Natural killer cell (primary cell): ENCODE measurements at places on chromosomes 2 and 18.
A peak's percentile ranks its signal among the peaks of the same experiment; 100 is the strongest.

DNA sequence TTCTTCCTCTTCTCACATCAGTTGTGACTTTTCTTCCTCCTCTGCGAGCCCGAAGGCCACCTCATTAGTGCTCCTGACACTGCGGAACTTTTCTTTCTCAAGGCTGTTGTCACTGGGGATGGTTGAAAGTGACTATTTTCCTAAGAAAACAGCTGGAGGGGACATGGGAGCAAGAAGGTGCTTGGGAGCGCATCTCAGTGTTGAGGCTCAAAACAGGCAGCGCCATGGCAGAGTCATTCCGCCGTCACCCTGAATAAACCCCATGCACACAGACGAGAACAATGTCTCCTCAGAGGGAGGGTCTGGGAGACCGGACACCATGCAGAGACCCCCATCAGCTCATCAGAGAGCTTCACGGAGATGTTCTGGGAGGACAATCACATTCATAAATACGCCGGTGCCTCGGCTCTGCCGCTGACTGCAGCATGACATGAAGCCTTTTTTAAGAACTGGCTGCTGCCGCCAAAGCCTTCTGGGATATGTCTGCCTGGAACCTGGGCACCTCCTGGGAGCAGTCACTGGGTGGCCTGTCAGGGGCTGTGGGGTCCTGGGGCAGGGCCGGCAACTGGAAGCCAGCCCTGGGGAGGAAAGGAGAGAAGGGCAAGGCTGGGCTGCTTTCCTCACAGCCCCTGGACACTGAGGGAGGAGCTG lies 19.2 kb downstream of the ATOH8 start:
- H3K4me3 ChIP-seq: no peak overlapping the region
- no peak overlapping the region for H3K27ac ChIP-seq
- no peak for DNase-seq
- peaks cover 12% of the 10 kb centered on the region for H3K4me1 ChIP-seq

DNA sequence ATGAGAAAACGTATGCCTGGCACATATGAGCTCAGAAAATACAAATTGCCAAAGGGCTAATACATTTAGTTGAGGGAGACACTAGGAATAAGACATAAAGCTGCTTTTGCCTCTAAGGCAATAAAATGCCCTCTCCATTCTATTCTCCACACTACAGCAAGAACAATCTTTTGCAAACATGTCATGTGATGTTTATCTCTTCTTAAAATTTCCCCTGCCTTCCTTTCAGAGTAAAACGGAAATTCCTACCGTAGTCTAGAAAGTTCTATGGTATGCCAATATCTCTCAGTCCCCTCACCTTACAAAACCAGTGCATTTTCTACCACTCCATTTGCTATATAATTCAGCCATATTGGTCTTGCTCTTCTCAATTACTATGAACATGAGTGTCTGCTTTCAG lies 33.1 kb downstream of the C18orf54 start:
- H3K4me3 ChIP-seq: no peak overlapping the region
- H3K4me1 ChIP-seq: peaks cover 5% of the 10 kb centered on the region
- H3K27ac ChIP-seq: no peak overlapping the region
- no peaks in the 10 kb centered on the region for H3K36me3 ChIP-seq
- no peak for DNase-seq

GRCh38 chr2:187543488-187543887 lies 10.7 kb downstream of the TFPI start:
- H3K27me3 ChIP-seq: no peaks in the 10 kb centered on the region
- no peaks in the 10 kb centered on the region for H3K36me3 ChIP-seq
- no peak for DNase-seq
- no peak overlapping the region for H3K27ac ChIP-seq
- no peak overlapping the region for H3K4me3 ChIP-seq

DNA sequence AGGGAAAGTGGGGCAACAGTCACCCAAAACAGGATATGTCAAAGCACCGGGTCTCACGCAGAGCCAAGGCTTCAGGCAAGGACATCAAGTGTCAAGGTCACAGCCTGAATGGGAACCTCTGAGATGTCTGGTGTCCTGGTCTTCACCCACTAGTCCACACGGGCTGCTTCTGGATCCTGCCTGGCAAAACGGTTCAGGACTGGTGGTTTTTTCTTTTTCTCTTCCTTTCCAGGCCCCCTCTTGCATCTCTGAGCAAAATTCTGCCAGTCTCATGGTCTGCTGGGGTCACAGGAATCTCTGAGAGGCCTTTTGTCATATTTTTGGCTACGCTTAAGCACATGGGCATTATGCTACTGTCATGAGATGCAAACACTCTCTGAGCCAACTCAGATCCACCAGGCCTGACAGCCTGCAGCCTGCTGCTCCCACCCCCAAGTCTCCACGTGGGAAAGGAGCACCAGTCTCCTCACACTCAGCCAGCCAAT lies 518.2 kb upstream of the ZEB2 start:
- no peaks in the 10 kb centered on the region for H3K4me1 ChIP-seq
- no peak overlapping the region for H3K27ac ChIP-seq
- H3K36me3 ChIP-seq: no peaks in the 10 kb centered on the region
- no peak for DNase-seq

DNA sequence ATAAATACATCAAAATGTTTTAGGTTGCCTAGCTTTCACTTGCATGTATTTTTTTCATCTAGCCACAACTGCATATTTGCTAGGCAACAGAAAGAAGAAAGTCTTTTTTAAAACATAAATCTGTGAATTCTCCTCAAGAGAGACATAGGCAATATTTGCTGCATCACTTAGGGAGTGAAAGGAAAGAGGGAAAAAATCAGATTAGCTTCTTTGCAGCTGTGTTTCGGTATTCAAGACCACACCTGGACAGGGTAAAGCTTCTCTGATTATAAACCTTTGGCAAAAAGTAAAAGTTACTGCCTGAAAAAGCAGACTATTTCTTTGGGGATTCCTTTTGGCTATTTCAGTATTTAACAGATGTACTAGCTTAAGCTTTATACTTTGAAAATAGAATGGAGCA lies 280.9 kb upstream of the ZSWIM2 start:
- no peaks in the 10 kb centered on the region for H3K36me3 ChIP-seq
- H3K27me3 ChIP-seq: no peaks in the 10 kb centered on the region
- DNase-seq: no peak
- no peaks in the 10 kb centered on the region for H3K4me1 ChIP-seq
- no peak overlapping the region for H3K27ac ChIP-seq

DNA sequence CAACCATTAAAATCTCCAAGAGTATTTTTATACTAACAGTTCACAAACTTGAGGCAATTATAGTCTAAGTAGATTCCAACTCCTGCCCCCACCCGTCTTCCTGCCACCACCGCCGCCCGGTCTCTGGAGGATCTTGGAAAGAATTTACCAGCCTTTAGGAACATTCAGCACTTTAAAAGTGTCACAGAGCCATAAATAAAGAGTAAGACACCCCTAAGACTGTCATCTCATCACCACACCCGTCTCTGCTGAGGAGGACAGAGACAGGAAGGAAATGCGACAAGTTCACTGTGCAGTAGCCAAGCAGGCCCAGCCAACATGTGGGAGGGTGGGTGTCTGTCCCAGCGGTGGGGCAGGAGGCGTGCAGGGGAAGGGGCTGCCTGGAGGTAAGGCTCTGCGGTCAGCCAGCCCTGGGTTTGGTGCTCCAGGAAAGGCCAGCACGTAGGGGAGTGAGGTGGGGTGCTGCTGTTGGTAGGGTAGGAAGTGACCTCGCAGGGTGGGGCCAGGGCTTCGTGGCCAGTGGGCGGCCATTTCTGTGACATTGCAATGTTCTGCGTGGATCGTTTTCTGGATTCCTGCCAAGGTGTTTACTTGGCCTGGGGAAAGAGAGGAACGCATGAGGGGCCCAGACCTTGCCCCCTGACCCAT lies 111.6 kb downstream of the FAM210A start:
- no peak overlapping the region for H3K4me3 ChIP-seq
- peak; percentile 57 for DNase-seq
- peak overlapping the region; percentile 12 for H3K27ac ChIP-seq
- H3K36me3 ChIP-seq: no peaks in the 10 kb centered on the region
- H3K27me3 ChIP-seq: peaks cover 16% of the 10 kb centered on the region

DNA sequence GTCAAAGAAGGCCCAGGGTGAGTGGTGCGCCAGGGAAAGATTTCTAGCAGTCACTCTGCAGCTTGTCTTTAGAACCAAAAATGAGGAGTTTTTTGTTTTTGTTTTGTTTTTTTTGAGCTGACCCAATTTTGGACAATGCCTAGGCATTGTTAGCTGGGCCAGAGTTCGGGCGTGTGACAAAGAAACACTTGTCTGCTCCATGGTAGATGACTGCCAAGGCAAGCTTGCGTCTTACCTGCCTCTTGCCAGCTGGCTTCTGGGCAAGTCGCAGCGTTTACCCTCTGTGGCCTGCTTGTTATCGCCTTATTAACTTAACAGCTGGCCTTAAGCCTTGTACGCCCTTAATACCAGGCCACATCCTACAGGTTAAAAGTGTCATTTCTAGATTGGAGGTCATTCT lies 114.3 kb downstream of the GALNT1 start:
- DNase-seq: no peak
- peaks cover 26% of the 10 kb centered on the region for H3K36me3 ChIP-seq
- no peak overlapping the region for H3K27ac ChIP-seq

DNA sequence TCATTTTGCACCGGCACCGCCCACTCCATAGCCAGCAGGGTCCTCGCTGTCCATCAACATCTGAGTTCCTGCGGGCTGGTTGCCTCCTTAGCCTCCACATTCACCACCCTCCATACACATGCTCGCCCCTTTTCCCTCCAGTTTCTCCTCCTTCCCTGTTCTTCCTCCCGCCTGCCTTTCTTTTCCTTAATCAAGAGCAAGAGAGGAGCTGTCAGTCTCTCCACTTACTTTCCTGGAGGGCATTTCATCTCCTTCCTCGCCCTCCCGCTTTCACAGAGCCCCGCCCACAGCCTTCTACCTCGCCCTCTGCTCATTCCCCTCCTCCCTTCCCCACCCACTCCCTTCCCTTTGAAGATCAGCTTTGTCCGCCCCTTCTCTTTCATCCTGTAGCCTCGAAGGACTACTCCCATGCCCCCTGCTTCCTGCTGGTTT lies 13.8 kb upstream of the ZBTB7C start:
- no peak overlapping the region for H3K27ac ChIP-seq
- H3K4me1 ChIP-seq: no peaks in the 10 kb centered on the region
- DNase-seq: no peak

GRCh38 chr2:42450136-42450535 lies 43.6 kb downstream of the KCNG3 start:
- no peaks in the 10 kb centered on the region for H3K36me3 ChIP-seq
- no peak overlapping the region for H3K4me3 ChIP-seq
- DNase-seq: no peak
- no peaks in the 10 kb centered on the region for H3K4me1 ChIP-seq

- H3K4me3 ChIP-seq: no peak overlapping the region
- peaks cover 9% of the 10 kb centered on the region for H3K4me1 ChIP-seq
- no peak for DNase-seq
- H3K36me3 ChIP-seq: no peaks in the 10 kb centered on the region
These were observed 21.3 kb downstream of the ITGA6 start for GRCh38 chr2:172448544-172449267.

DNA sequence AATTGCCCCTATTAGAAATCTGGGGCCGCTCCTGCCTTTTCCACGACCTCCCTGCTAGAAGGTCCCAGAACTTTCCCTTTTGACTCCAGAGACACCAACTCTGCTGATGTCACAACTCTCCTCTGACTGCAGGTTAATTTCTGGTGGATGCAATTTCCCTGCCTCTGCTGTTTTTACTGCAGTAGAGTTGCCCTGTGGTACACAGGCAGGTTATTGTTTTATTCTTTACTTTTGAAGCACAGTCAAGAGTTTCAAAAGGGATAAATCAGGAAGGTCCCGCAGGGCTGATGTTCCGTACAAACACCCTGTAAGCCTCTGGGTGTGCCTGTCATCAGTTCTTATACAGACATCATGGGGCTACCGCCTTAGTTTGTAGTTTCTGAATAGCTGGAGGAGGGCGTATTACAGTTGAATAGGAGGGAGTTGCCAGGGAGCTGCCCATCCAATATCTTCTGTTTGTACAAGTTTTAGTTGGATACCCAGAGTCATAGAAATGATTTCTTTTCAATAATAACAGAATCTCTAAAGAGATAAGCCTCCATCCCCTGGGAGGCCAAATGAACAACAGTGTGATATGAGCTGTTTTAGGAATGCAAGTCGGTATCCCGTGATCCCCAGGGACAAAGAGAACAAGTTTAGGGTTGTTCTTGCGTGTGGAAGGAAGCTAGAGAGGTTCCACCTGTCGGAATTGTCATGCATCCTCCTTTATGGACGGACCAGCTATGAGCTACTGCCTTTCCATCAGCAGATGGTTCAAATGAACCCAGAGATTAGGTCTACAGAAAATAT lies 108.4 kb upstream of the COPS8 start:
- H3K36me3 ChIP-seq: no peaks in the 10 kb centered on the region
- no peaks in the 10 kb centered on the region for H3K4me1 ChIP-seq
- H3K27ac ChIP-seq: no peak overlapping the region
- DNase-seq: no peak
- H3K27me3 ChIP-seq: no peaks in the 10 kb centered on the region

DNA sequence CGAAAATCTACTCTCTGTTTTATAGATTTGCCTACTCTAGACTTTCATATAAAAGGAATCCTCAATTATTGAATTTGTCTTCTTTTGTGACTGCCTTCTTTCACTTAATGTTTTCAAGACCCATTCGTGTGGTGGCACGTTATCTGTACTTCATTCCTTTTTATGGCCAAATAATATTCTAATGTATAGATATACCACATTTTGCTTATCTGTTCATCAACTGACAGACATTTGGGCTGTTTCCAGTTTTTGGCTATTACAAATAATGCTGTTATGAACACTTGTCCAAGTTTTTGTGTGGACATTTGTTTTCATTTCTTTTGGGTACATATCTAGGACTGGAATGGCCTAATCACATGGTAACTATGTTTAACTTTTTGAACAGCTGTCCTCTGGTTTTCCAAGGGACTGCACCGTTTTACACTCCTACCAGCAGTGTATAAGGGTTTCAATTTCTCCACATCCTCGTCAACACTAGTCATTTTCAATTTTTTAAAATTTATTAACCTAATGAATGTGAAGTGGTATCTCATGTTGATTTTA lies 9.3 kb upstream of the NPAS2 start:
- DNase-seq: no peak
- H3K27ac ChIP-seq: no peak overlapping the region
- H3K4me3 ChIP-seq: no peak overlapping the region
- no peaks in the 10 kb centered on the region for H3K36me3 ChIP-seq
- H3K27me3 ChIP-seq: no peaks in the 10 kb centered on the region

DNA sequence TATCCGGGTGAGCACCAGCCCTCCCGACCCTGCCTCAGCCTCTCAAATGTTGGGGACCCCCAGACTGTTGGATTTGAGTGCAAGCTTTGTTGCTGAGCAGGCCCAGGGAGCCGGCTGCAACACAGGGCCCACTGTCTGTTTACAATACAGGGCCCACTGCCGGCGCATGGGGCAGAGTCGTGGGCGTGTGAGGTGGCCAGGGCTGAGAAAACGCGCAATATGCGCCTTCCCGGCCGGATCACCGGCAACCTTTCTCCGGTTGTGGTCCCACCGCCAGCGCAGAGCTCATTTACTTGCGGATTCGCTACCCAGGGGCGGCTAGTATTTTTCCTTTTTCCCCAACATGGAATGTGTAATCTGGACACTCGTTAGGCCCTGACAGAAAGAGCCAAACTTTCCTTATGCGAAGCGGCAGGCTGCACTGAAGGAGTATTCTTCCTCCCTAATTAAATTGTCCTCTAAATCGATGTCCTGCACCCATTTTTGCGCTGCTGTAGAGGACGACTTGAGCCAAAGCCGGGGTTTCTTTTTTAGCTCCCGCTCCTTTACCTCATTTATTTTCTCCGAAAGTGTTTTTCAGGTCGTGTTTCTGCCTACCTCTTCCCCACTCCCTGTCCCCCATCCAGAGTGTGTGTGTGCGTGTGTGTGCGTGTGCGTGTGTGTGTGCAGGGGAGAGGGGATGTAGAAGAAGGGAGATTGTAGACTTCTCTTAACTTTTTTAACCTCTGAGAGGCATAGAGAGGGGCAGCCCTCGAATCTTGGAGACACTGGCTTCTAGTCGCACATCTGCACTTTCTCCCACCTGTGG lies 2.7 kb downstream of the OTX1 start:
- DNase-seq: no peak
- peaks cover 71% of the 10 kb centered on the region for H3K27me3 ChIP-seq
- H3K4me3 ChIP-seq: no peak overlapping the region
- H3K27ac ChIP-seq: no peak overlapping the region
- no peaks in the 10 kb centered on the region for H3K36me3 ChIP-seq
- peaks cover 76% of the 10 kb centered on the region for H3K4me1 ChIP-seq
